ENCODE measurements at places on chromosomes 12 and 14. TPM values are rescaled to one million over a fixed set of nuclear protein-coding genes. Genes with fewer than 3 reads are reported as not detected.

GPR84 gene
- polyA plus RNA-seq = 0.41 TPM

TNFAIP2 gene
- 28.4 TPM for polyA plus RNA-seq

POU6F1 gene
- 9.9 TPM for polyA plus RNA-seq

GRCh38 chr14:100325231-100325632, 2.1 kb downstream of the SLC25A47 start:
- no peak for DNase-seq

- no peak for DNase-seq
Measured at GRCh38 chr14:58864751-58865513, 227.2 kb downstream of the DACT1 start.

GRCh38 chr14:81485372-81485771, 48.3 kb downstream of the SEL1L start:
- DNase-seq = no peak

- DNase-seq = no peak
Measured at GRCh38 chr12:25692115-25693035, 139.3 kb upstream of the LMNTD1 start.

GRCh38 chr12:6342140-6342889, 439 bp upstream of the TNFRSF1A start:
- DNase-seq = no peak

DNA sequence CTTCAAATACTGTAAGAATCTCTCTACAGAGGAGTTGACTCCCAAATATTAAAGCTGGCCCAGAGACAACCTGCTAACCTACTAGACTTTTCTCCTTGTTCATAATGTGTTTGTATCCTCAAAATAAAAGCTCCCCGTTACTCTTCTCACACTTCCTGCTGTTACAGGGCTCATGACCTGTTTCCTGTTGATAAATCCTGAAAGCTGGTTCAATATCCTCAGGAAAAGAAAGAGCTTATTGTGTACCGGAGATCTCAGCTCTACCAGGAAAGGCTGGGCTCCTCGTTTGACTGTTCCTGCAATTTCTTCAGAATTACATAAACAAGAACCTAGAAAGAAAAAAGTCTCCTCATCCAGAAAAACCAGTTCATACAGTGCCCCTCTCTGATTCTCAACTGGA, 30.8 kb downstream of the CLEC1A start:
- no peak for DNase-seq

DNA sequence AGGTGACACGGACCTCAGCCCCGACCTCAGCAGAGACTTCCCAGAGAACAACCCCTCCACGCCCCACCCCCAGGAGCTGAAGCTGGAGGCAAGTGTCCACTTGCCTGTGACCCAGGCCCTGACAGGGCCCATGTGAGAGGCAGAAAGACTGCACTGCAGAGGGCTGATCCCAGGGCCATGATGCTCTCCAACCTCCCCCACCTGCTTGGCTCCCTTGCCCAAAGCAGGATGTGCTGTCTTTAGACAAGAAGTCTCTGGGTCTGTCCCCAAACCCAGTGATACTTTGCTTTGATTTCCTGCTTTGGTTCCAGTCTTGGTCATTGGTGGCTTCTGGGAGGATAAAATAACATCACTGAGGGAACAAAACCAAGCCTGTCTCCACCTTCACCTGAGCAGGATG, 59.4 kb downstream of the BCL11B start:
- DNase-seq = no peak

DNA sequence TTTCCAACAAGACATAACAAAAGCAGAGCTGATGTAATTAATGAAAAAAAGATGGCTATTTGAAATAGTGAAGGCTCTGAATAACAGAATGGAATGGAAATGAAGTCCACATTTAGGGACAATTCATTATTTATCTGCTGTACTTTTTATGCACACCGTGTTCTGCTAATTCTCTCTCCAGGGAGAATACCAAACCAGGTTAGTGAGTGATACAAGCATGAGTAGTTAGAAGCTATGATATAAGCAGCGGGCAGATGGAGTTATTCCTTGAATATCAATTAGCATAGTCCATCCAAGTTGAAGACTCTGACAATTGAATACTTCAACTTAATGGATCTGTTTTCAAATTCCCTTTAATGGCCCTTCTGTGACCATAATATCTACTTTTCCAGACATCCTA, 162.1 kb upstream of the TMTC2 start:
- no peak for DNase-seq

DNA sequence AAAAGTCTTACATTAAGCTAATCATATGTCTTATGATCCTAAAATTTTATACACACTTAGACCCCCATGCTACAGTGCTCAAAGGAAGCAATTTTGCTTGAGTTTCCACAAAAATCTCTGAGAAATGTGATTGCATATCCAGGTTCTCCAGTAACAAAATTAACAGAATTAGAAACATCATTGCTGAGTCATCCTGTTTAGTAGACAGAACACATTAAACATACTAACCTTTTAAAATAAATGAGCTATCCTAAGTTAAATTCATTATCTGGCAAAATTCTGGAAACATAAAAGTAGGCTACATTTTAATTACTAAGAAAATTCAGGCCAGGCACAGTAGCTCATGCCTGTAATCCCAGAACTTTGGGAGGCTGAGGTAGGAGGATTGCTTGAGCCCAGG, 94.7 kb downstream of the DENND5B start:
- no peak for DNase-seq

DNA sequence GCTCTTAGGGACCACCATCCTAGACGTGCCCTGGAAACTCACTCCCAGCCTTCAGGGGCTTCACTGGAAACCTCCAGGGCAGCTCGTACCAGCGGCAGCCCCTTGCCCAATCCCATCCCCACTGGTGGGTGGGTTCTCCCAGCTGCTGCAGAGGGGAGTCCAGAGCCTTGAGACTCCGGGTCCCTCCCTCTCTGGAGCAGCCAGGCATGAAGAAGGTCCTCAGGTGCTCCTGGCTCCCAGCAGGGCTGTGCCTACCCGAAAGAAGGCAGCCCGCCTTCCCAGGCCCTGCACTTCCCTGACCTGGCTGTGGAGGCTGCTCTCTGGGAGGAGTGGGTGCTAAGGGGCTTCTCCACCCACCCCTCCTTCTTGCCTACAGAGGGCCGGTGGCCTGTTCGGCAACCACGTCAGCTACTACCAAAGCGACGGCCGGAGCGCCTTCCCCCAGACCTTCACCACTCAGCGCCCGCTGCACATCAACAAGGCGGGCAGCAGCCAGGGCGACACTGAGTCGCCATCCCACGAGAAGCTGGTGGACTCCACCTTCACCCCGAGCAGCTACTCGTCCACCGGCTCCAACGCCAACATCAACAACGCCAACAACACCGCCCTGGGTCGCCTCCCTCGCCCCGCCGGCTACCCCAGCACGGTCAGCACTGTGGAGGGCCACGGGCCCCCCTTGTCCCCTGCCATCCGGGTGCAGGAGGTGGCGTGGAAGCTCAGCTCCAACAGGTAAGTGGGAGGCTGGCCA, 115.5 kb upstream of the FKBP4 start:
- DNase-seq = no peak

Data from left lung (tissue), 14 donors.